ENCODE measurements at places on chromosomes 3 and 15. TPM values are rescaled to one million over a fixed set of nuclear protein-coding genes. Genes with fewer than 3 reads are reported as not detected.

- DNase-seq, result no peak
These were observed 565.2 kb upstream of the DPPA4 start for GRCh38 chr3:109902549-109902948.

- no peak for DNase-seq
These were observed 140.2 kb downstream of the LPP start for GRCh38 chr3:188294113-188294512.

- DNase-seq, result no peak
These were observed 20.3 kb upstream of the IL16 start for GRCh38 chr15:81176291-81176893.

TRNT1 gene
- 7.4 TPM for total RNA-seq

DNA sequence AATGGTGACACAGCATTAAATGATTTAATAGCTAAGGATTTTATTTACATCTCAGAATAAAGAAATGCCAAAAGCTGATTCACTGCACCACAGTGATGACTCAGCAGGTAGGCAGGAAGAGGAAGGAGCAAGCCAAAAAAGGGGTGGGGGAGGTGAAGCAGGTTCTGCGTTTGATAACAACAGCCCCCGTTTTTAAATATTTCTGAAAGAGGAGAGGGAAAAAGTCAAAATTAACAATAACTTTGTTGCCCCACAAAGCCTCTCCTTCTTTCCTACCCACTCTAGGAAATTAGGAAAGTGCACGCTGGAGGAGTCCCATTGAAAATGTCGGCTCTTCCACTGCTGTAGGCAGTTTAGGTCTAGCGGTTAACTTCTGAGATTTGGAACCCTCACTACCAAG, 9.9 kb upstream of the CCDC54 start:
- no peak for DNase-seq

DNA sequence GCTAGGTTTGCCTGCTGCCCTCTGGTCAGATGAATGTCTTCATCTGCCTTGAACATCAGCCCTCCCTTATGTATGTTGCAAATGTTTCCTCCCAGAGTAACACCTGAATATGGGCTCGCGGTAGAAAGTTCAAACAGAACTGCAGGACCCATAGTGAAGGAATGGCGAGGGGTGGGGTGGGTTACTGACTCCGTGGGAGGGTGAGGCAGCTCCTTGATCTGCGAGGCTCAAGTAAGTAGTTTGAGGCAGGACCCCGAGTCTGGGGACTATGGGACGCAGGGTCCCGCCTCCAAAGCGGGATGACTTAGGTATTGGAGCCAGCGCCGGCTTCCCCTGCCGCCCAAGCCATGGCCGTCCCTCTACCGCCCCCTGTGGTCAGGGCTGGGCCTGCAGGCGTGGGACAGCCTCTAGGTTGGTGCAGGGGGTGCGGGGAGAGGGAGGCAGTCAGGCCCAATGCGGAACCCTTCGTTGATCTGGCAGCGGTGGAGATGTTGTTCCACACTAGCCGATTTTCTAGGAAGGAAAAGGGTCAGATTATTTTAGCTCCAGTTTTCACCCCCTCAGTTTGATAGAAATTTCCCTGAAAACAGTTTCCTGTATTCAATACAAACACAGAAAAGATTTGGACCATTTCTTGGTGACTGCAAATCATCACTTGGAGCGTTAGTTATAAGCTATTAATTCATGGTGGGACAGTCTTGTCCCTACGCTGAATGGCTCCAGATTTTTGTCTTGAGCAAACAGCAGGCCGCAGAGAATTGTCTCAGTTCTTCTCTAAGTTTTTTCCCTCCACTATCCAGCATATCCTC, 72.3 kb downstream of the CORO2B start:
- DNase-seq, result peak; percentile 70

GRCh38 chr3:141680620-141681389, 57.3 kb upstream of the RNF7 start:
- no peak for DNase-seq

- DNase-seq, result no peak
These were observed 16.7 kb upstream of the RIOX2 start for GRCh38 chr3:97988784-97989568.

WDR5B gene
- 2.8 TPM for total RNA-seq

GRCh38 chr3:150779402-150779858, 16.5 kb upstream of the SIAH2 start:
- no peak for DNase-seq

CAPN3 gene
- total RNA-seq, result 9.0 TPM

TF gene
- 16,443 TPM for total RNA-seq

DNA sequence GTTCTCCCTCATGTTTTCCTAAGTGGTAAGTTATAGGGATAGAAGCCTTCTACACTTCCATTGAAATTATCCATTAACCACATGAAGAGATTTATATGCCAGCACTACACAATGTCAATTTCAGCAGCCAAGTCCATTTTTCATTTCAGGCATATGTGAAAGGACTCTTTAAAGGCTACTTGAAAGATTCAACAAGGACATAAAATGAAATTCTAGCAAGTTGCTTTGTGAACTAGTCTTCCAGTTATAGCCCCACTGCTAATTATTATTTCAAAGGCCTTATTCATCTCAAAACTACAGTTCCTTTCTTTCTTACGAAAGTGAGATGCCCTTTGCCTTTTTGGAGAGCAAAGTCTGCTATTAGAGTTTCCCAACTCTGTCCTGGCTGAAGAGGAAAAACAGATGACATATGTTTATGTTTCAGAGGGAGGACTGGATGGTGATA, 66.0 kb upstream of the SLC2A2 start:
- DNase-seq, result no peak
